ENCODE measurements at places on chromosomes 13 and 19. TPM values are rescaled to one million over a fixed set of nuclear protein-coding genes. Genes with fewer than 3 reads are reported as not detected.

Gene GRK1
- total RNA-seq: not detected

Gene TMEM190
- not detected for total RNA-seq

Gene LILRA1
- 1.4 TPM for total RNA-seq

GRCh38 chr13:31090961-31091624 lies 70.6 kb downstream of the HSPH1 start:
- no peaks in the 10 kb centered on the region for H3K27me3 ChIP-seq
- peak; percentile 4 for DNase-seq
- no peaks in the 10 kb centered on the region for H3K4me1 ChIP-seq
- H3K36me3 ChIP-seq: no peaks in the 10 kb centered on the region
- no peak overlapping the region for H3K27ac ChIP-seq
- H3K4me3 ChIP-seq: no peak overlapping the region

DNA sequence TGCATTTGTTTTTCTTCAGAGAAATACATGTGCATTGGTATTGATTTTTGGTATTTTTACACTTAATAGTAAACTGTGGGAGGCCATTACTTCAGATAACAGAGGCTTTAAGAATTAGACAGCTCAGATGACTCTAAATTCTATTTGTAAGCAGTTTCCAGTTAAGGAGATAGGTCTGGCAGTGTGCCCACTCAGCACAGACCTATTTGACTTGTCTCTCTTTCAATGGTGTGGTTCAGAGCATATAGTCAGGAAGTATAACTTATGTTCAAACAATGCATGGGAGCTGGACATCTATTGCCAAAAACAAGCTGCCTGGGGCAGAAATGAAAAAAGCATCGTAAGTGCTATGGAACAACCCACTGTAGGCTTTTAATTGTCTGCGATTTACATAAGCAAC lies 370.7 kb downstream of the HS6ST3 start:
- no peak overlapping the region for H3K4me3 ChIP-seq
- no peak overlapping the region for H3K27ac ChIP-seq
- no peak for DNase-seq

DNA sequence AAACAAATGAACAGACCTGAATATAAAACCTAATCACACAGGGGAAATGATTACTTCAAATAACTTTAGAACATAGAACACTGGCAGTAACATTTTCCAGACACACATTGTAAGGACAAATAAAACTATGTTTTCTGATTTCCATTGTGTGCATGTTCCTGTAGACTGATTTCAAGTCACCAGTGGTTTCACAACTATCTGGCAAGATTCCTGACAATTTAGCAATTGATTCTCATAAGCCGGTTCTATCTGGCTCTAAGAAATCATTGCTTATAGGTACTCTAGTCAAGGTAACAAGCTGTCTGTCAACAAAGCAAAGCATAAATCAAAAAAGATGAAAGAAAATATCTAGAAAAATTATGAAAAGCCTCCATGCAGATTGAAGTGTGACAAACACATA lies 19.6 kb upstream of the PCCA start:
- no peak overlapping the region for H3K27ac ChIP-seq
- H3K4me3 ChIP-seq: no peak overlapping the region
- DNase-seq: no peak
- no peaks in the 10 kb centered on the region for H3K4me1 ChIP-seq
- no peaks in the 10 kb centered on the region for H3K36me3 ChIP-seq

Gene MISP3
- total RNA-seq: 3.5 TPM

- peak overlapping the region; percentile 95 for H3K4me3 ChIP-seq
- peak; percentile 93 for DNase-seq
- no peaks in the 10 kb centered on the region for H3K27me3 ChIP-seq
Measured at GRCh38 chr19:10501971-10502523, 1.1 kb downstream of the KEAP1 start.

Gene ACTN4
- 223 TPM for total RNA-seq

DNA sequence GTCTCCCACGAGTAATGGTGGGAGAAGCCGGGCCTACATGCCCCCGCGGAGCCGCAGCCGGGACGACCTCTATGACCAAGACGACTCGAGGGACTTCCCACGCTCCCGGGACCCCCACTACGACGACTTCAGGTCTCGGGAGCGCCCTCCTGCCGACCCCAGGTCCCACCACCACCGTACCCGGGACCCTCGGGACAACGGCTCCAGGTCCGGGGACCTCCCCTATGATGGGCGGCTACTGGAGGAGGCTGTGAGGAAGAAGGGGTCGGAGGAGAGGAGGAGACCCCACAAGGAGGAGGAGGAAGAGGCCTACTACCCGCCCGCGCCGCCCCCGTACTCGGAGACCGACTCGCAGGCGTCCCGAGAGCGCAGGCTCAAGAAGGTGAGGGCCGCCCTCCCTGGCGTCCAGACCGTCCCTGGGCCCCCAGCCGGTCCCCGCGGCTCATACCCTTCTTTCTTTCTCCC lies 1.4 kb upstream of the USF2 start:
- H3K27me3 ChIP-seq: no peaks in the 10 kb centered on the region
- peaks cover 39% of the 10 kb centered on the region for H3K4me1 ChIP-seq
- H3K27ac ChIP-seq: peak overlapping the region; percentile 94

Gene NPAS1
- total RNA-seq: 0.39 TPM

- H3K27me3 ChIP-seq: no peaks in the 10 kb centered on the region
- no peak for DNase-seq
- H3K4me1 ChIP-seq: no peaks in the 10 kb centered on the region
- H3K36me3 ChIP-seq: no peaks in the 10 kb centered on the region
Measured at GRCh38 chr13:92842145-92842544, 384.5 kb upstream of the GPC6 start.

Gene AMH
- total RNA-seq: 0.36 TPM

DNA sequence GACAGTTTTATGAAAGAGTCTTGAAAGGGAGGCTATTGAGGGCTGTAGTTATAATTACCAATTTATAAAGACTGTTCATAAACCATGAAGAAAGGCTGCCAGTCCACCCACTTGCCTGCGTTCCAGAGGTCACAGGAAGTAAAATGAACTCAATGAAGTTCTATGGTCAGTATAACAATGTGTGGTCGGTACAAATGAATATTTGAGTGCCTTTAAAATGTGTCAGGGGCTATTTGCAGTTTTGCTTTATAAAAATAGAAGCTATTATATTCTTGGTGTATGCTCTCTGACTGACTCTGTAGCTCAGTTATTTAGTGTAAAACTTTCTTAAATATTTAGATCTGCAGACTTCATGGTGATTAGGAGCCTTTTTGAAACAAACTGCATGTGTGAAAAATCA lies 47.0 kb downstream of the ESD start:
- H3K27me3 ChIP-seq: no peaks in the 10 kb centered on the region
- H3K4me3 ChIP-seq: no peak overlapping the region
- no peaks in the 10 kb centered on the region for H3K4me1 ChIP-seq
- no peaks in the 10 kb centered on the region for H3K36me3 ChIP-seq
- no peak overlapping the region for H3K27ac ChIP-seq

DNA sequence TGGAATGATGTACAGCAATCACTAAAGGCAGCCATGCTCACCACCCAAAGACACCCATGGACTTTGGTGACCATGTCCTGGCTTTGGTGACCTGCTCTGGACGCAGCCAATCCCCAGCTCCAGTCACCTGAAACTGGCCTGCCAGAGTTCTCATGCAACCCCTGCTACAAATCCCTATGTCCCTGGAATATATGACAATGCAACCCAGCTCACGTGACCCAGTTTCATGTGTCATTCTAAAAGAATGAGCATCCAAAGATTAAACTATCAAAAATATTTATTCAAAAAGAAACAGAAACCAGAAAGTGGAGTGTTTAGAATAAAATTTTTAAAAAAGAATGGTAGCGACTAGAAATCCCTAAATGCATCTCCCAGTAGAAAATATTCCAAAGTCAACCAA lies 203.3 kb upstream of the IRS2 start:
- no peaks in the 10 kb centered on the region for H3K4me1 ChIP-seq
- no peaks in the 10 kb centered on the region for H3K36me3 ChIP-seq
- no peak overlapping the region for H3K27ac ChIP-seq
- H3K4me3 ChIP-seq: no peak overlapping the region

Gene SULT2A1
- total RNA-seq: 408 TPM

Gene NOTCH3
- total RNA-seq: 8.3 TPM

DNA sequence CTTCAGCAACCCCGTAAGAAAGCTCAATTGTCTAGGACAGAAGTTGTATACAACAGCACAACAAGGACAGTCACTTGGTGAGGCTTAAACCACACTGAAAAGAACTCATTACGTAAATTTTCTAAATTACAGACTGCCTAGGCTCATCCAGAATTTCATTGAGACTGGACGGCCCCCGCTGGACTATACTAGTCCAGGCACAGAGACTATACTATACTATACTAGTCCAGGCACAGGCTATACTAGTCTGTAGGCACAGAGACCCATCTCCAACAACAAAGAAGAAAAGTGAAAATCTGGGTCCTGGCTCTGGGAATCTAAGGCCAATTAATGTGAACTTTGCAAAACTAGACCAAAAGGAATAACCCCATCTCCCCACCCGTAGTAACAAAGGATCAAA lies 700 bp downstream of the ZNF816 start:
- H3K27me3 ChIP-seq: no peaks in the 10 kb centered on the region
- peak overlapping the region; percentile 81 for H3K27ac ChIP-seq
- H3K4me3 ChIP-seq: peak overlapping the region; percentile 36

GRCh38 chr13:96860882-96861281 lies 133.4 kb downstream of the OXGR1 start:
- no peak overlapping the region for H3K4me3 ChIP-seq
- H3K27ac ChIP-seq: no peak overlapping the region
- no peaks in the 10 kb centered on the region for H3K27me3 ChIP-seq
- no peaks in the 10 kb centered on the region for H3K36me3 ChIP-seq
- H3K4me1 ChIP-seq: no peaks in the 10 kb centered on the region

Gene IQCN
- 2.7 TPM for total RNA-seq

DNA sequence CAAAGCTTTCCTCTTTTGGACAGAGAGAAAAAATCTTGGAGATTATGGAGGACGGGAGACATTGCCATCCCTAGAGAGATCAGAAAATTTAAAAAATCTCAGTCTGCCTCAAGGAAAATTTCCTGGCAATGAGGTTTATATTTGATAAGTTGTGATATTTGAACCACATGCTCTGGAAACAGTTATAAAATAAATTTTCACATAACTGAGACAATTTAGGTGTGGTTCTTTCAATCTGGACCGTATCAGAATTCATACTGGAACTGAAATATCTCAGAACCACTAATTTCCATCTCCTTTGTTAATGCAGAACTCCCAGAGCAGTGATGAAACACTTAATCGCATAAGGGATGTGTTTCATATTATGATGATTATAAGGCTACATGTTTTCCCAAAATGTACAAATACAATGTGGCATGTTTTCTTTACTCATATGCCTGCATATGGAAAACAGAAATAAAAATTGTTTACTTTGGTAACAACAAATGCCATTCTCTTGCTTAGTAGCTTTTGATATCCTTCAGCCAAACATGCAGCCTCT lies 13.7 kb downstream of the UBE2L5 start:
- no peak overlapping the region for H3K27ac ChIP-seq
- DNase-seq: no peak
- no peak overlapping the region for H3K4me3 ChIP-seq

DNA sequence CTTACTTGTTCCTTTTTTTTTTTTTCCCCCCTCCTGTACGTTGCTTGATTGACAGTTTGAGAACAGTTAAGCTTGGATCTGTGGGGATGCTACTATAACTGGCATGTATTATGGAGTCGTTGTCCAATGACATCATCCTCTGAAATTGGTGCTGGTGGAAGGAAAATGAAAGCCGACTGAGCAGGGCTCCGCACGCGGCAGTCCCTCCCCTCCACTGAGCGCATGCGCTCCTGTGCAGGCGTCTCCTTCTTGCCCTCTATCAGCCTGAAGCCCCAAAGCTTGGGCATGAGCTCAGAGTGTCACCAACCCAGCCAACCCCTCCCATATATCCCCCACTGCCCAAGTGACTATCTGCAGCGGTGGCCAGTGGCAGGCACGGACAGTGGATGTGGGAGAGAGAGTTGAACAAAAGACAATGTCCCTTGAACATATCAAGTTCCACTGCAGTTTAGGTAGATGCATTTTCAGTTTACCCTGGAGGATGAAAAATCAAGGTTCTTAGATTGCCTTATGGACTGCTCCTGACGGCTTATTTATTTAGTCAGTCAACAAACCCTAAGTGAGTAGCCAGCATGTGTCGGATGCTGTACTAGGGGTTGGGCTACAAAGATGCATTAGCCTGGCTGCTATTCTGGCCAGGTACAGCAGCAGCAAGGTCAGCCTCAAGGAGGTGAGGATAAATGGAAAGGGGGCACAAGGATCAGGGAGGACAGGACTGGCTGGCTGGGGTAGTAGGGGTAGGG lies 20.8 kb downstream of the MBNL2 start:
- H3K27me3 ChIP-seq: no peaks in the 10 kb centered on the region
- peaks cover 63% of the 10 kb centered on the region for H3K4me1 ChIP-seq
- no peak overlapping the region for H3K4me3 ChIP-seq
- no peak for DNase-seq
- H3K27ac ChIP-seq: peak overlapping the region; percentile 24

DNA sequence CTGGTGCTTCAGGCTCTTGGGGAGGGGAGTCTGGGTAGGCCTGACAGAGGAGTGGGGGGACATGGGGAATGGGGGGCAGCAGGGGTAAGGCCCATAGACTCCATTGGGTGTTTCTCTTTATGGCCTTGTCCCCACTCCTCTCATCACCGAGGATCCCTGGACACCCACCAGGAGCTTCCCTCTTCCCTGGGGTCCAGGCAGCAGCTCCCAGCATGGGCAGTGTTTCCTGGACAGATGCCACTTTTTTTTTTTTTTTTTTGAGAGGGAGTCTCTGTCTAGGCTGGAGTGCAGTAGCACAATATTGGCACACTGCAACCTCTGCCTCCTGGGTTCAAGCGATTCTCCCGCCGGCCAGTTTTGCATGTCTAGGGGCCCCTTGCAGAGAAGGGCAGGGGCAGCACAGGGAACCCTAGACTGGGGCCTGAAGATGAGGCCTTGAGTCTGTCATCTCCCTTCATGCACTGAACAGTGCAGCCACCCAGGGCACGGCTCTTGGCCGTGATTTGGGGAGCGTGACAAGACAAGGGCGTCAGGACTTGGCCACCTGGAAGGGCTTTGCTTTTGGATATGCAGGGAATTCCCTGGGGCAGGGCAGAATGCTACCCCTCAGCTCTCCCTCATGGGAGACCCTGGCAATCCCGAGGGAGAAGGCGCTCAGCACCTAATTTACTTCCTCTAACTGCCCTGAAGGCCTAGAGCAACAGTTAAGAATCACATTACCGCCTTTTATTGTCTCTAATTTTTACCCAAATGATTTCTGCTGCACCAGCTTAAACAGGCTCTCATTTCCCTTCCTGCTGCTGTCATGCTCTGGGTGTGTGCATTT lies 213.9 kb upstream of the ZNF536 start:
- H3K36me3 ChIP-seq: no peaks in the 10 kb centered on the region
- DNase-seq: no peak
- H3K27me3 ChIP-seq: no peaks in the 10 kb centered on the region
- no peak overlapping the region for H3K27ac ChIP-seq
- no peaks in the 10 kb centered on the region for H3K4me1 ChIP-seq

- peak overlapping the region; percentile 84 for H3K4me3 ChIP-seq
- H3K27ac ChIP-seq: peak overlapping the region; percentile 91
- peak; percentile 12 for DNase-seq
- no peaks in the 10 kb centered on the region for H3K27me3 ChIP-seq
Measured at GRCh38 chr13:38348861-38349389, 726 bp upstream of the UFM1 start.

Data from adrenal gland (tissue), 19 donors.